ENCODE measurements at places on chromosomes 3 and 15.
A peak's percentile ranks its signal among the peaks of the same experiment; 100 is the strongest.

DNA sequence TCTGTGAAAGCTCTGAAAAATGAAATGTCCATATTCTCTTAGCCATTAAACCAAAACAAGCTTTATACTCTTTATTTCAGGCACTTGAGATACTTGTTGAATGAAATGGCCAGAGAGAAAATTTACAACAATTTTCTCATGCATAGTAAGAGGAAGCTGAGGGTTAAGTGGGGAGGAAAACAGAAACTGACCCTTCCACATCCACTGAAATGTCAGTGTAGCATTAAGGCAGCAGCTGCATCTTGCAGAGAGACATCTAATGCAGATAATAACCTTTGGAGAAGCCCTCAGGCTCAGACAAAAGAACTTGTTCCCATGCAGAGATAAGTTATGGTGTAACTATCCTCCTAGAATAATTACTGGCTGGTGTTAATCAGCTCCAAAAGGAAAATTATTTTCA is 34.0 kb downstream of the ZDHHC23 start:
- DNase-seq = no peak

GRCh38 chr3:49582177-49582576 is 27.9 kb downstream of the BSN start:
- DNase-seq = no peak

DNA sequence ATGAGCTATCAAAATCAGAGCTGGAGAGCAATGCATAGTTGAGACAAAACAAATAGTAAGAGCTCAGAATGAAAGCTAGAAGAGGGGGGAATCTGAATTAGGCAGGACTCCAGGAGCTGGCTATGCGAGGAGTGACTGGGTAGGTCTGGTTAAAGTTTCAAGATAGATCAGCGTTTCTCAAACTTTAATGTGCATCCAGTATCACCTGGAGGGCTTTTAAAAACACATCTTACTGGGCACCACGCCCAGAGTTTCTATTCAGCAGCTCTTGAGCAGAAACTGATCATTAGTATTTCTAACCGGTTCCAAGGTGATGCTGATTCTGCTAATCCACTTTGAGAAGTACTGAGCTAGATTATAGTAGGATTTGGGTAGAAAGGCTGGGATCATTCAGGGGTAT is 96.2 kb upstream of the ACP3 start:
- no peak for DNase-seq

GRCh38 chr3:42655331-42655888 is 1.9 kb downstream of the ZBTB47 start:
- no peak for DNase-seq

- DNase-seq = no peak
These were observed 99.3 kb downstream of the ABHD5 start for GRCh38 chr3:43790060-43790459.

GRCh38 chr3:182913889-182914288 is 66.4 kb downstream of the DCUN1D1 start:
- DNase-seq = no peak

GRCh38 chr3:108124337-108125152 is 33.7 kb upstream of the CD47 start:
- peak; percentile 49 for DNase-seq

DNA sequence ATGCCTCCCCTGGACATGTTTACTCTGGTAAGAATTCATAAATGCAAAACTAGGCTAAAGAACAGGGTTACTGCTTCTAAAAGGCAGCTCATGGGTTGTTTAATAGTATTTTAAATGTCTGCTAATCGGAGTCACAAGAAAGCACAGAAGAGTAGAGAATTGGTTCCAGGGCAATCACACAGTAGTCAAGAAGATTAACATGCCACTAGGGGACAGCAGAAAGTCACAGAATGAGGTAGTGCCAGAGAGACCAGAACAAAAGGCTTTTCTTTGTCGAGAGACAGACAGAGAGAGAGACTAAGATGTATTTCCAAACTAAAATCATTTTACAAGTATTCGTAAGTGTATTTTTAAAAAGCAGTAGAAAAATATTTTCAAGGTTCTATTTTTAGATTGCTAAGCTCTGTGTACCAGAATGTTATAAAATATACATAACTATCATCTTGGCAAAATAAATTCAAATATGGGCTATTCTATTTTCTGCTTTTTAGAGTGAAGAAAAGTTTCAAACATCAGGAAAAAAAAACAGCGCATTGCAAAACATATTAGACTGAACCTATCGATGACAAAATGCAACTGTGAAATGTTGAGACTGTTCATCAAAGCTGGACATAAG is 78.3 kb upstream of the CDIN1 start:
- no peak for DNase-seq

Measured in stimulated activated CD4-positive, alpha-beta T cell treated with anti-CD3 and anti-CD28 coated beads, TNF-alpha, amount 100 ng/mL, for 48 hours (primary cell).